ENCODE measurements at places on chromosomes 1 and 21.
A peak's percentile ranks its signal among the peaks of the same experiment; 100 is the strongest.

- no peak for DNase-seq
These were observed 6.8 kb downstream of the HES2 start for GRCh38 chr1:6412896-6413295.

DNA sequence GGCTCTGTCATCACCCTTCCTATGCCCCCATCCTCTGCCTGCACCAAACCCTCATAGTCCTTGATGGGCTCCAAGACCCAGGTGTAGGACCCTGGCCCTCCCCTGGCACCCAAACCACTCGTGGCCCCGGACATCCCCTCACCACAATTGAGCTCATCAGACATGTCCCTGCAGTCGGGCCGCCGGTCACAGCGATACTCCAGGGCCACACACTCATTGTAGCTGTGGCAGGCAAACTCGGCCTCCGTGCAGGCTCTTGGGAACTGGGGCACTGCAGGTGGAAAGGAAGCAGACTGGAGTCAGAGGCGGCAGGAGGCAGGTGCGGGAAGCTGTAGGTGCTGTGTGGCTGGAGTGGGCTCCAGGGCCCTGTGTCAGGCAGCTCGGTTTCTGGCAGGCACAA is 49.3 kb downstream of the HSPG2 start:
- no peak for DNase-seq

DNA sequence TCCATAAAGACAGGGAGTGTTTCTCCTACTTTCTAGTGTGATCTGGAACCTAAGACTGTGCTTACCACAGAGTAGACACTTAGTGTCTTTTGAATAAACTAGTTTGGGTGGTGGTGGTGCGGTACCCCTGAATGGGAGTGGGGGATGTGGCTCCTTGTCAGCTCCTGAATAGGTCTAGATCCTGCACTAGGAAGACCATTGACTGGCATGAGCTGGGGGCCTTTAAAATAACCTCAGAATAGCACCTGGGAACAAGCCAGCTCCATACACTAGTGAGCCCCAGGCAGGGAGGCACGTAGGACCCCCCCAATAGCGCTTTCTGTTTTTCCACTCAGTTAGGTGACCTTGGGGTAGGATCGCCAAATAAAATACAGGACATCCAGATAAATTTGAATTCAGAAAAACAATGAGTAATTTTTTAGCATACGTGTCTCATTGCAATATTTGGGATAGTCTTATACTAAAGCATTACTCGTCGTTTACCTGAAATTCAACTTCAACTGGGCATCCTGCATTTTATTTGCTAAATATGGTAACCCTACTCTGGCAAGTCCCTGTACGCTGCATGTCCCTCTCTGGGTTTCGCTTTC is 45.6 kb downstream of the AZIN2 start:
- no peak for DNase-seq

DNA sequence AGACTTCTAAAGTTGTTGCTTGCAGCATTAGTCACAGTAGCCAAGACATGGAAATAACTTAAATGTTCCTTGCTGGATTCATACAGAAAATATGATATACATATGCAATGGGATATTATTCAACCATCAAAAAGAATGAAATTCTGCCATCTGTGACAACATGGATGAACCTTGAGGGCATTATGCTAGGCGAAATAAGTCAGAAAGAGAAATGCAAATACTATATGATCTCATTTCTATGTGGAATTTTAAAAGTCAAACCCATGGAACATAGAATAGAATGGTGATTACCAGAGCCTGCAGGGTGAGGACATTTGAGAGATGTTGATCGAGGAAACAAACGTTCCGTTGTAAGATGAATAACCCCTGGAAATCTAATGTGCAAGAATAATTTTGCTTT is 43.0 kb downstream of the CRB1 start:
- DNase-seq = no peak

- DNase-seq = no peak
These were observed 55.7 kb downstream of the DEGS1 start for GRCh38 chr1:224238756-224239155.

DNA sequence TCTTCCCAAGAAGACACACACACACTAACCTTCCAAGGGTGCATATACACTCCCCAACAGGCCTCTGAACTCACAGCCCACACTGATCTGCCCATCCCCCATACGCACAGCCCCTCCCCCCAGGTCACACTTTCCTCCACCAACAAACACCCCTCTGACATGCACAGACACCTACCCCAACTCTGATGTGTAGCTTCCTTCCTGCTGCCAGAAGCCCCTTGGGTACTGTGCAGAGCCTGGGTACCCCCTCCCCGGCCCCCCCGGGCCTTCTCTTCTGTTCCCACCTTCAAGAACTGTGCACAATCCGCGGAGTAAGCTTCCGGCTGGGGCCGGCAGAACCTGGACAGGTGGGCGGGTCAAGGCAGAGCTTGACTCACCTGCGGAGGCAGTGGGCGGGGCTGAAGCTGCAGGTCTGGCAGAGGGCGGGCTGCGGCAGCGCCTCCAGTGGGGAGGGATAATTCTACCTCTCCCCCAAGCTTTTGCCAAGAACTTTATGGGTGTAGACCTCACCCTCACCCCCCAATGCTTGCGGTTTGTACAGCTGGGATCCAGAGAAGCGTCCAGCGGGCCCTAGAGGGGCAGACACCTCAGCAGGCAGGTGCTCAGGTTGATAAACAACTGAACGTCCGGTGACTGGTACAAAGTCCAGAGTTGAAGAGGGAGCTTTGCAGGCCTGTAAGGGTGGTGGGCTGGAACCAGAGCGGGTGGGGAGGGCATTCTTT is at the start of gene C1orf210:
C1orf210 (minus strand) TSS at position 313 of the 722 bp plus-strand sequence. CDS start 2,311 bp downstream, outside the sequence.
- DNase-seq = no peak

DNA sequence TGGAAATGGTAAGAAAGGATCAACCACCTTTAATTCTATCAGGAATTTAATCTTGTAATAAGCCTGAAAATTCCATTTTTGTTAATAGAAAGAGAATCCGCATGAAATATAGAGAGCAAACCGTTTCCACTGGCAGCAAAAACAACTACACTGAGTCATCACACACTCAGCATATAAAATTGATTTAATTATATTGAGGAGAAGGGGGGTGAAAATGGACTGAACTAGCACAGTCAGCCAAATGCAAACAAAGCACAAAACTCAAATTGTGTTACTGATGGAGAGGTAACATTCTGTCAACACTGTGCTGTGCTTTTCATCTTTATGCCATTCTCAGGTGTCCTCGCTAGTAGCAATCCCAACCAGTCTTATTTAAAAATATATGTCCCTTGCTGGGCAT is 1583.9 kb downstream of the MRPL39 start:
- peak; percentile 37 for DNase-seq

GRCh38 chr1:36580524-36580923 is 97.8 kb upstream of the CSF3R start:
- no peak for DNase-seq

GRCh38 chr1:193703655-193704054 is 517.2 kb upstream of the B3GALT2 start:
- DNase-seq = no peak

DNA sequence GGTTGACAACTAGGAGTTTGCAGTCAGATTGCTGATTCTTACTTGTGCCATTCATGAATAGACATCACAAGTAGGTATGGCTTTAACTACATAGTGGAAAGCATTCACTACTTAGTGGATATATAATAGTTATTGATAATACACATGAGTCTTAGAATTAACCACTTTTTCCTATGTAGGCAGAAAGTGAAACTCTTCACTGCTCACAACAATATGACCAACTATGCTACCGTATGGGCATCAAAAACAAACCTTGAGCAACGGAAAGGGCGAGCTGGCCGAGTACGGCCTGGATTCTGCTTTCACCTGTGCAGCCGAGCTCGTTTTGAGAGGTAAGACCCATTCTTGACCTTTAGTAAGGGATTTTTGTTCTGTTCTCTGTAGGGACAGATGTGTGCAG is 38.7 kb downstream of the DHX9 start:
- no peak for DNase-seq

- no peak for DNase-seq
These were observed 184.2 kb downstream of the ETS2 start for GRCh38 chr21:38989745-38990423.

DNA sequence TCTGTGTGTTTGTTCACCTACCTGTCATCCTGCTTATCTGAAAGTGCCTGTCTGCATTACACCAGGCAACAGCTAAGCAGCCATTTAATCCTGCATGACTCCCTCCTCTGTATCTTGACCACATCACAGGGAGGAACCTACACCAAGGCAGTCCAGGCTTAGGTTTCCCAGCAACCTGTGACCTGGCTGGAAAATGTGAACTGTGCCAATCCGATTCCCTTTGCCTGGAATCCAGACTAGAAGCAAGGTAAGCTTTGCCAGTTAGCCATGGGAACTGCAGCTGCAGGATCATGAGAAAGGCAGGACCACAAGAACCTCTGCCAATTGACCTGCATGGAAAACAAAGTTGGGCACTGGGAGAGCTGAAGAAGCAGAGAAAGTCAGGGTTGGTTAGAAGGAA is 6.3 kb upstream of the ATP1B1 start:
- DNase-seq = no peak

DNA sequence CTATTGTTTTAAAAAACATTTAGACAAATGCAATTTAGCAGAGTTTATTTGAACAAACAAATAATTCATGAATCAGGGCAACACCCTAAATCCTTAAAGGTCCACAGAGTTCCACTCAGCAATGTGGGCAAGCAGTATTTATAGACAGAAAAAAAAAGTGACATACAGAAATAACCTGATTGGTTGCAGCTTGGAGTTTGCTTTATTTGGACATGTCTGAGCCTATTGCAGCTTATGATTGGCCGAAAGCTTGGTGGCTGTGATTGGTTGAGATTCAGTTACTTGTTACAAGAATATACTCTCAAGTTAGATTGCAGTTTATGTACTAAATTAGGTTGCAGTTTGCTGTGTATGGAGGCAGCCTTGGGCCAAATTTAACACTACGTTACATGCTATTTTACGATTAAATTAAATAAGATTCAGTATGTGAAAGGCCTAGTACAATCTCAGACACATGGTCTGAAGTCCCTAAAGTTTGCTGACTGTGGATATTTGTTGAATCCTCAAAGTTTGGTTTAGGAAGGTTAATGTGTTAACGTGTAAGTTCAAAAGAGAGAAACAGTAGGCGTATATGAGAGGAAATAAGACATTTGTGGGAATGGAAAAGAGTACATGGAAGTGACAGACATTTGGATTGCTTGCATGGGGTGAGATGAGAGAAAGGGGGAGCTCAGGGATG is 6.9 kb upstream of the CAMSAP2 start:
- no peak for DNase-seq

DNA sequence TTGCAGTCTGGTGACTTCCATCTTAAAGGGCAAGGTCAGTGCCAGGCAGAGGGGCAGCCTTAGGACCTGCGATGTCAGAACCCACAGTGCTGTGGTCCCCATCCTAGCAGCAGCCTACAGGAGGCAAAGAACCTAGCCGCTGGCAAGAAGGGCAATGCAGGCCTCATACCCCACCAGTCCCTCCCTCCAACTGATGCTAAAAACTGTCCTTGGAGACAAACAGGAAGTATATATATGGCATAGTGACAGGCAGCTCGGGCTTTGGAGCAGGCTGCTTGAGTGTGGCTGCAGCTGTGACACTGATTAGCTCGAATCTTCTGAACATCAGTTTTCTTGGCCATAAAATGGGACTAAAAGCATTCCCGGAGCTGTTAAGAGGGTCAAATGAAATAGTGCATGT is 156.0 kb upstream of the VAMP3 start:
- DNase-seq = no peak

DNA sequence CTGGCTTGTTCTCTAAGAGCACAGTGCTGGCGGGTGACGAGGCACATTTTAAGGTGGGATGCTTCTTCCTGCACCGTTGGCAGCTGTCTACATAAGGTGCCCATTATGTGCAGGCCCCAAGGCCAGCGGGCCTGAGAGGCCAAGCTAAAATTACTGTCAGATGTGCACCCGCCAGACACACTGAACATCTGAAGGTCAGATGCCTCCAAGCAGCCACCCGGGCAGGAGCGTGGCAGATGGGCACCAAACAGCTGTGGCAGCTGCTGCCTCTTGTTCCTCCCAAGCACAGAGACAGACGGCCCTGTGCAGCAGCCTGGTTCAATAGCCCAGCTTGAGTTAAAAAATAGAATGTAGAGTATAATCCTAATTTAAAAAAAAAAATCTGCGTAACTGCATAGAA is 211.9 kb upstream of the EDN2 start:
- DNase-seq = no peak

DNA sequence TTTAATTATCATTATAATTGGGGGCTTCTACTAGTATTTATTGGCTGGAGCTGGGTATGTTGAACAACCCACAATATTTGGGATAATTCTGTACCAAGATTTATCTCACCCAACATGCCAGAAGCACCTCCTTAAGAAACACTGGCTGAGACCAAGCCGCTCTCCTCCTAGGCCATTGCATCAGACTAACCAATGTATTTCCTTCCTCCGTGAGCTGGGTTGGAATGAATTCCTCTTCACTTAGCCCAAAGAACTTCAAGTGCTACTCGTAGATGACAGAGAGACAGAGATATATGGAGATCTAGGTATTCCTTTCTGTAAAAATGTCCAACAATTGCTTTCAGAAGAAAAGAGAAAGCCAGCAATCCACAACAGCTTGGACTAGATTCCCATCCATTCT is 87.2 kb upstream of the ETS2 start:
- DNase-seq = no peak

GRCh38 chr1:240712014-240712731 is 100.2 kb upstream of the GREM2 start:
- DNase-seq = no peak

DNA sequence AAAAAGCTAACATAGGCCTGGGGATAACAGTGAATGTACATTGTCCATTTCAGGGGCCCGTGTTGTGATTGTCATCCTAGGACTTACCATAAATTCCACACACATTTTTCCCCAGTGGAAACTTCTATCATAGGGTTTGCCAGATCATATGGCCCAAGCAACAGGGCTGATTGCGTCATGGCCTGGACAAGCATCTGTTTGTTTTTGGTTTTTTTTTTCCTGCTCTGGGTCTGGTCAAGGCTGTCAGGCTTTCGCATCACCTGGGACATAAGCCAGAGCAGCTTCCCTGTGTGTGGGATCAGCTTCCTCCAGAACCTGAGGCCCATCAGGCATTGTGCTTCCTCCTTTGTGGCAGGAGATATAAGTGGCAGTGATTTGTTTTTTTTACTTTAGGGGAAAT is 598.5 kb upstream of the USP24 start:
- no peak for DNase-seq

GRCh38 chr1:246779561-246780175 is 55.5 kb downstream of the SCCPDH start:
- DNase-seq = no peak

DNA sequence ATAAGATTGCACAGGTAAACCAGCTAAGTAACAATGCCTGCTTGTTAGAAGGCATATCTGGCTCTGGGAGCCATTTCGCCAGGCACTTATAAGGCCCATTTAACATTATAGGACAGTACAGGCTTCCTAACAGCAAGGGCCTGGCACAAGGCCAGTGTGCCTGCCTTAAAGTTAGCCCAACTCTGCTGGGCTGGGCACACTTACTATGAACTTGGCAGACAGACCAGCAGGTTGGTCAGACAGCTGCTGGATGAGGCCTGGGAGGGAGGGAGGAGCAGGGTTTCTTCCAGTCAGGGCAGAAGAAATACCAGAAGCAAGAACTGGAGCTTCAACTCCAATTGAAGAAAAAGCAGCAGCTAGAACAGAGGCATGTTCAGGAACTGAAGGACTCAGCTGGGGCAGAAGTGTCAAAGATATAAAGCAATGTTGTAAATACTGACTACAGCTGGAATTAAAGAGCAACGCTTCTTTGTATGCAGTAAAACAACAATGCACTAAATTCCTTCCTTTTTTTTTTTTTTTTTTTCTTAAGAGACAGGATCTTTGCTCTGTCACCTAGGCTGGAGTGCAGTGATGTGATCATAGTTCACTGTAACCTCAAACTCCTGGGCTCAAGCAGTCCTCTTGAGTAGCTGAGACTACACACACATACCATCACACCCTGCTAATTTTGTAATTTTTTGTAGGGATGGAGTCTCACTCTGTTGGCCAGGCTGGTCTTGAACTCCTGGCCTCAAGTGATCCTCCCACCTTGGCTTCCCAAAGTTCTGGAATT is 4.9 kb downstream of the CACHD1 start:
- DNase-seq = peak; percentile 67
